Natural killer cell treated with Interleukin-12 subunit alpha and Interleukin-12 subunit beta and Interleukin-15 and Interleukin-18, amount 100 ng/mL, for 72 hours (primary cell): ENCODE measurements at places on chromosomes 1 and 21.

GRCh38 chr1:51551848-51552296 lies 32.8 kb upstream of the EPS15 start:
- DNase-seq, result no peak

DNA sequence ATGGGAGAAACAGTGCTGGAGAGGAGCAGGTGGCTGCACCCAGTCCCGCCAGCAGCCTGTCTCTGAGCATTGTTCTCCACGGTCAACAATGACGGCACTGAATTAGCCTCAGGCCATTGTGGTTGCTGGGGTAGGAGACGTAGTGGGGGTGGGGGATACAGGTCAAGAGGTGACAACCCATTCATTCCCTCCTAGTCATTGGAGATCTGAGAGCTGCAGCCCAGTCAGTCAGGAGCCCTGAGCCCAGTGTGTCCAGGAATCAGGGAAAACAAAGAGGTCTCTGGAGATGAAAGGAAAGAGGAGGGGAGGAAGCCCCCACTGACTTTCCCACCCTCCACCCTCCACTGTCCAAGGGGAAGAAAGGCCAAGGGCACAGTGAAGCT lies 15.3 kb downstream of the SMIM12 start:
- DNase-seq, result no peak

- no peak for DNase-seq
Observed at GRCh38 chr1:115363171-115363570, 25.1 kb upstream of the NGF start.

GRCh38 chr1:170807432-170807831 lies 127.9 kb upstream of the MROH9 start:
- no peak for DNase-seq

DNA sequence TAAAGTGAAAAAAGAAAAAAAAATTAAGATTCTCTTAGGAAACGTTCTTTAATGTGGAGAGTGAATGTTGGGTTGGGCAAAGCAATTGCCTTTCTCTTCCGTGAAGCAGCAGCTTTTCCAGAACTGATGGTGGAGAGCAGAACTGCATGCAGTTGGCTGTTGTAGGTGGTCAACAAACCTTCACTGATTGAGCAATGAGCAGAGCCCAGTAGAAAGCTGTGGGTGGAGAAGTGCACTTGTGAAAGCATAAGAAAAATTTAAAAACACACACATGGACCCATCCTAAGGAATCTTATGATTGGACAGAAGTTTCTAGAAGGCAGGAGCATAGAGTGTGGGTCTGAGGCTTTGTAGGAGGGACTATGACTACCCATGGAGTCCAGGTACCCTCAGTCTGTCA lies 4.5 kb downstream of the PRELP start:
- no peak for DNase-seq

GRCh38 chr21:29332461-29333362 lies 34.0 kb downstream of the BACH1 start:
- no peak for DNase-seq
